Inflammatory macrophage treated with lipopolysaccharide for 1 hour (primary cell): ENCODE measurements at places on chromosomes 13 and 19.

DNA sequence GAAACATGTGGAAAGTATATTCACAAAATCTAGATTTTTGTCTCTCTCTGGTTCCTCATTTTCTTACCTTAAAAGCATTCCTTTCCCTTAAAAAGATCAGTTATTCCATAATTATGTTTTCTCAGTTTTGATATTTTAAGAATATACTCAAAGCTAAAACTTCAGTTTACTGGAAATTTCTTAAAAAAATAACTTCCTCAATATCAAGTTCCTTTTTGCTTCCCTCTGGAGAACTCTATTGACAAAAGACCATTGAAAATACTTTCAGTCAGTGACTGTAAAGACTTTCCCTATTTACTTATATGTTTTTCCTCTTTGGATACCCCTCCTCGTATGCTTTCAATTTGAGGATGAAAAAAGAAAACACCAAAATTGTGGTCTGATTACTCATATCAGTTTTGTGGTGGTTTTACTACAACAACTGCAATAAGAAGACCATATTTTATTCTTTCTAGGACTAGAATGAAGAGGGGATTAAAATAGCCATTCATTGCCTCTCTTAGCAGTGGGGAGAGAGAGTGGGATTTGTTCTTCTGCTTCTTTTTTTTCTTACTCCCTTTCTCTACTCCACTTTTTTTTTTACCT is 113.2 kb downstream of the ESD start:
- peak; percentile 33 for DNase-seq

DNA sequence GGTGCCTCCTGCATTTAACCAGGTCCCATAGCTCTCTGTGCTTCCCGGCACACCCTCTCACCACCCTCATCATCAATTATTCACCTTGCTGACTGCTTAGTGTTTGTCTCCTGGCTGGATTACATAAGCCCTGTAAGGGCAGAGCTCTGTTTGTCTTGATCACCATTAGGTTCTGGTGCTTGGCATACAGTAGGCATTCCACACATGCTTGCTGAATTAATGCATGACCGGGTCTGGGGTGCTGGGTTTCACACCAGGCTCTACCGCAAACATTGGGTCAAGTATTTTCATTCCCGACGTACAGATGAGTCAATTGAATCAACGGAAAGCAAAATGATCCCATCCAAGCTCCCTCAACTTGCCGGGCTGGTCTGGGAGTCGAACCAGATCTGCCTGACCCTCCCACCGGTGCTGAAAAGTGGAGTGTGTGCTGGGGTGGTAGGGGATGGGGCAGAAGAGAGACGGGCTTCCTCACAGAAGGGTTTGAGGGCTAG is 28.5 kb downstream of the VAV1 start:
- DNase-seq, result no peak

DNA sequence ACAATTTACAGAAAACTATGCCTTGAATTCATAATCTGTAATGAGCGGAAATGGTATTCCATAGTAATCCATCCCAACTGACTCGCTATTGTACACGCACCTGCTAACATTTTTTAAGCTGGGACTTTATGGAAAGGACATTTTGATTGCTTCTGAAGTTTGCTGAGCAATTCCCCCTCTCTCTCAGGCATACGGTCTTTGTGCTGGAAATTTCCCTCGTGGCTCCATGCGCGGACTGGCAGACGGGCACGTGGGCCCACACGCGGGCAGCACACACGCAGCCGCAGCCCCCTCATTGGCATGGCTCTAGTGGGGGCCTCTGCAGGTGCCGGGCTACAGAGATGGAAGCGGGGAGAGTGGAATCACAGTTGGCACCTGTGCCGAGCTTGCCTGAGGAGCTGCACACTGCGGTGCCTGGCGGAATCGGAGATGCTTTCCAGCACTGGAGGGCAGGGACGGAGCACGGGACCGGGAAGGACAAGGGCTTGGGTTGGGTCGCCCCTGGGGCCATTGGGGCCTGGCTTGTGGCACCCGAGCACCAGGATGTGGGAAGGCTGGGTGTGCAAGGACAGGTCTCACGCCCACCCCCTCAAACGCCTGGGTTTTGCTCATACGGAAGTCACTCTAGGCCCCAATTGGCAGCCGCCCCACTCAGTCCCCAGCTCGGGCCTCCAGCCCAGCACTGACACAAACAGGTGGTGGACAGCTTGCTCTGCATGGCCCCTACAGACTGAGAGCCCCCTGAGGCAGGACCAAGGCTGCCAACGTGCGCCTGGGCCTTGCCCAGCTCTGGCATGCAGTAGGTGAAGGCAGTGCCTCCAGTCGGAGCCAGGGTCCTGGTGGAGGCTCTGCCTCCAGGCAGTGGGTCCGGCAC is 30.2 kb upstream of the CCNE1 start:
- no peak for DNase-seq

DNA sequence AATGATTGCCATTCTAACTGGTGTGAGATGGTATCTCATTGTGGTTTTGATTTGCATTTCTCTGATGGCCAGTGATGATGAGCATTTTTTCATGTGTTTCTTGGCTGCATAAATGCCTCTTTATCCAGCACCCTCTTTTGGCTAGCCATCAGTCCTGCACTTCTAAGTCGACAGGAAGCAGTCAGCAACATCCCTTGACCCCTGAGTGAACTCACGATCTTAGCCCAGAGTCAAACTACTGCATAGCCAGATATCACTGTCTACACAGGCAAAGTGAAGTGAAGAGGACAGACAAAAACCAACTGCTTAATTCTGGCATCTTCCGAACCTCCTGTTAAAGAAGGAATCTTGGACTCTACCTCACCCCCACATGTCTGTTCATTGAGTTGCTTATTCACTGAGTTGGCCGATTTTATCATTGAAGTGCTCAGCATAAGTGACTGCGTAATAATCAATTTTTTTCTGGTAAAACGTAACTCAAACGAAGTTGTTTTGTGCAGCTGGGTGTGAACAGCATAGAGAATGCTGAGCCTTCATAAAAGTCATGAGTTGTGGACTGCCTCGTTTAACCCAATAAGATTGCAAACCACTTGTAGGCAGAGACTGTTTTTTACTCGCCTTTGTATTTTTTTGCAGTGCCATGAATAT is 304.2 kb downstream of the COG6 start:
- DNase-seq, result no peak

DNA sequence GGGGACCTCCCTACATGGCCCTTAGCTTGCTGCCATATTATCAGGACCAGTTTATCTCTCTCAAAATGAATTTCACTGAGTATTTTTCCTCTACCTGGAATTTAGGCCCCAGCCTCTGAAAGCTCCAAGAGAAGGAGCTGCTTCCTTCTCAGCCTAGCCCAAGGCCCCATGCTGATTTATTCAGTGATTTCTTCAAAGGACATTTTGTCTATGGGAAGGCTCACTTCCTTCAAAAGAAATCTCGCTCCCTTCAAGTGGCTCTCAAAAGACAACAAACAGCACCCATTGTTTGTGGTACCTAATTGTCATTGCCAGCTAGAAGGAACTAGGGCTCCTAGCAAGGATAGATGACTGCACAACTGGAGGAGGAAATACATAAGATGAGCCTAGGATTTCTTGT is 172.4 kb downstream of the SLC7A1 start:
- no peak for DNase-seq
